ENCODE measurements at places on chromosomes 12 and 14.

GRCh38 chr14:104107101-104107581 lies 21.6 kb downstream of the ASPG start:
- DNase-seq = no peak

GRCh38 chr12:9745199-9745598 lies 12.3 kb upstream of the CLECL1 start:
- DNase-seq = no peak

- no peak for DNase-seq
Measured at GRCh38 chr12:24772813-24773212, 176.1 kb downstream of the BCAT1 start.

GRCh38 chr12:5864972-5865371 lies 80.1 kb downstream of the ANO2 start:
- DNase-seq = no peak

DNA sequence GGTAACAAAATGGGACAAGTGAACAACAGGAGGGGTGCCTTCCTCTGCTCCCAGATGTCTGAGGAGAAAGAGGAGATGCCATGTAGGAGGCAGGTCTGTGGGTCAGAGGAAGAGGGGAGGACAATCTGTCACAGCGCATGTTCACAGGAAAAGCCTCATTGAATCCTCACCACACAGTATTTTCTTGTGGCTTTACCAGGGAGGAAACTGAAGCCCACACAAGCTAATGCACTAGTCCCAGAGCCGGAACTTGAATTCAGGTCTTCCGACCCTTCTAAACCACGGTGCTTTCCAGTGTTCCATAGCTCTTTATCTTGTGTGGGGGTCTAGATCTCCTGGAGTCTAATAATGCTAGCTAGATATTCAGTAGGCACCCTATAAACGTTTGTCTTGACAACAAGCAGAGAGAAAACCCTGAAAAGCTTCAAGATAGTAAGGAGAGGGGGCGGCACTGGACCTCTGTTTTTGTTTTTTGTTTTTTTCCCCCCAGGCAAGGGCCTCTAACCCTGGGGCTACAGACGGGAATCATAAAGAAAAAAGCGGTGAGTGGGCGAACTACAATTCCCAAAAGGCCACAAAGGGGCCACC lies 371 bp upstream of the SHMT2 start:
- DNase-seq = peak; percentile 50

- DNase-seq = peak; percentile 42
Measured at GRCh38 chr14:65972891-65973290, 513.3 kb upstream of the CCDC196 start.

GRCh38 chr12:85580562-85581168 lies 255.5 kb downstream of the RASSF9 start:
- DNase-seq = no peak

GRCh38 chr12:100494538-100494937 lies 20.9 kb downstream of the NR1H4 start:
- DNase-seq = no peak
